Activated naive CD4-positive, alpha-beta T cell (primary cell): ENCODE measurements at places on chromosomes 5 and 9.

DNA sequence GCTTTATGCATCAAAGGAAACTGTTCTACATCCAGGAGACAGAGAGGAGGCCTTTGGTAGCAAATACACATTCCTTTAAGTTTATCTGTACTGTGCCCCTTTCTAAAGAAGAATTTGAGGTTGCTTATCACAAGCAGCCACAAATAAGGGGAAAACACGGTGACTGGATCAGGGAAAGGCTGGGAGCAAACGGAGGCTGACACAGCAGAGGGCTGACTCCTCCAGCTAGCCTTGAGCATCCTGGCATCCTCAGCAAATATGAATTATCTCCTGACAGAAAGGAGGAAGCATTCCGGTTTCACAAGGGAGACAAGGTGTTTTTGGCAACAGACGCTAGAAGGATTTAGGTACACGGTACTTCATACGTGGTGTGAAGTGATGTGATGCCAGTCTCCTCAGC, 133.5 kb downstream of the DCP2 start:
- no peak for DNase-seq

GRCh38 chr5:168842571-168843205, 263.5 kb upstream of the PANK3 start:
- no peak for DNase-seq

DNA sequence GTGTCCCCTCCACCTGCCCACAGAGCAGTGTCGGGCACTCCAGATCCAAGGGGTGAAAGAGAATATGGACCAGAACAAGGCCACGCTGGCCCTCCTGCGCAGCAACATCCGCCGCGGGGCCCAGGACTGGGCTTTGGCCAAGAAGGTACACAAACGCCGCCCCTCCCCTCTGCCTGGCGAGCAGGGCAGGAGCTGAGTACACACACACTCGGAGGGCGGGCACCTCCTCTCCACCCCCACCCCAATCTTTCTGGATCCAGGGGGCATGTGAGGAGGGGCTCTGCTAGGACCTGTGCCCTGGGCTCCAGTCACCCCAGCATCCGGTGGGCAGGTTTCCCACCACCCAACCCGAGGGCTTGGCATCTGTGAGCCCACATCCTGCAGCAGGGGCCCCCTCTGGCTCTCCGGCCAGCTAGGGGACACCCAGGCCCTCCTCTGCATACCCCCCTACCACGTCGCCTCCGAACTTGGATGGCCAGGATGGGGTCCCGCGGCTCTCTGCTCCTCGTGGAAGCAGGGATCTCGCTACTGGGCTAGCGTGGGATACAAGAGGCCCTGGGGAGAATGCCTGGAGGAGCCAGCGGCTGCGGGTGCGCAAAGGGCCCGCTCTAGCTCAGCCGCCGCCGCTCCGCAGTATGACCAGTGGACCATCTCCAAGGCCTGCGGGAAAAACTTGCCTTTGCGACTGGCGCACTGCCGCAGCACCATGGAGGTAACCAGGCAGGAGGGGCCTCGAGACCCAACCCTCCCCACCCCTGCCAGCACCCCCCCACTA, 3.1 kb downstream of the CCDC183 start:
- DNase-seq, result no peak

- DNase-seq, result no peak
These were observed 20.4 kb upstream of the PRUNE2 start for GRCh38 chr9:76926324-76926741.

GRCh38 chr9:4318741-4319140, 18.9 kb upstream of the GLIS3 start:
- no peak for DNase-seq

DNA sequence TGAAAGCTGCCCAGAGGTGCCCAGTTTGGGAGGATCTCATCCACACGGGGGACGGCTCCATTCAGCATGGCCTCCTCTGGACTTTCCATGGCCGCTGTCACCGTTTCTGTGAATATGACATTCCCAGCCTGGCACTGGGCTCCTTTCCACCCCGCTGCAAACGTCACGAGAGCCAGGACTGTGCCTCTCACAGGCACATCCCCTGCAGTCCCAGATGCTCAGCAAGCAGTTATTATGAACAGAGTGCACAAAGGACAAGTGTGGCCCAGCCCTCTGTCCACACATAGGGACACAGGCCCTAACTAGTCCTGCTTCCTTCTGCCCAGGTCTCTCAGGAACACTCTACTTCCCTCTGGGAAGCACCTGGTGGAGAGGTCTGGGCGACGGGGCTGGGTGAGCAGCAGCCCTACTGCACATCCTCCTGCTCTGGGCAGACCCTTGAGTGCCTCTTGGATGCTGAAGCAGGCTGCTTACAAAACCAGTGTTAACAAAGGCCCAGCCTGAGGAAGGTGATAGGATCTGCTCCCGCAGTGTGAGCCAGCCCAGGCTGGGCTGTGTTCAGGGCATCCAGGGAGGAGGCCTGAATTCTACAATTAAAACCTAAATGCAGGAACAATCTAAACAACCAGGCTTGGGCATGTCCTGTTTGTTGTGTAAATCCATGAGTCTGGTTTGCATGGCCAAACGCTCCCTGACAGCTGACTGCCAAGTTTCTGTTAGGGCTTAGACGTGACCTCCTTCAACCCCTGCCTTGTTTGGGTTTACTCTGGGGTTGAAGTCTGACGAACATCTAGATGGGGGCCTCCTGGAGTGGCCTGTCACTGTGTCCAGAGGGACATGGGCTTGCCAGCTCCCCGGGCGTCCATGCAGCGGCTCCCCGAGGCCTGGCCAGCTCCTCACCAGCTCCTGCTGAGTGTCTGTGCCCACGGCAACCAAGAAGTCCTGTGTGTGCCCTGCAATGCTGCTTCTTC, 269.8 kb downstream of the GADD45G start:
- DNase-seq, result no peak

- DNase-seq, result no peak
These were observed 881 bp downstream of the TNFAIP8 start for GRCh38 chr5:119356612-119357188.

- no peak for DNase-seq
These were observed 157.0 kb downstream of the C9orf152 start for GRCh38 chr9:110050925-110051355.

DNA sequence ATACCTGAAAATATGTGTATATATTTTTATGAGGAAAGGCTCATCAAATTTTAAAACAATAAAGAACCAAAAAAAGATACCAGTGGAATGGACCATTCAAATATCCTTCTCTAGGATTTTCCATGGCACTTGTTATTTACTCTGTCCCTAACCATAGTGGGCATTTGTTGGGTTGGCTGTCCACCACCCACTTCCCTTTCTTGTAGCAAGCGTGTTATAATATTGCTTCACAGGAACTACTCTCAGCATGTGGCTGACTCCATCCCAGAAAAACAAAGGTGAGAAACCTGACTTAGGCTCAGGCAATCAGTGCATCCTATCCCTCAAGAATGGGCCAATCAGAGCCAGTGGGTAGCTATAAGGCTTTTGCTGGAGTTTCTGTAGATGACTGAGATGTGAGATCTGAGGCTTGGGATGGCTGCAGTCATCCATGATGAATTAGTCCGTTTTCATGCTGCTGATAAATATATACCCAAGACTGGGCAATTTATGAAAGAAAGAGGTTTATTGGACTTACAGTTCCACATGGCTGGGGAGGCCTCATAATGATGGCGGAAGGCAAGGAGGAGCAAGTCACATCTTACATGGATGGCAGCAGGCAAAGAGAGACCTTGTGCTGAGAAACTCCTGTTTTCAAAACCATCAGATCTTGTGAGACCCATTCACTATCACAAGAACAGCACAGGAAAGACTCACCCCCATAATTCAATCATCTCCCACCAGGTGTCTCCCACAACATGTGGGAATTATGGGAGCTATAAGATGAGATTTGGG, 17.2 kb downstream of the C5orf63 start:
- no peak for DNase-seq

- DNase-seq, result no peak
These were observed 55.3 kb downstream of the ZNF622 start for GRCh38 chr5:16410338-16410737.

GRCh38 chr5:121285801-121286521, 565.7 kb upstream of the FTMT start:
- no peak for DNase-seq

DNA sequence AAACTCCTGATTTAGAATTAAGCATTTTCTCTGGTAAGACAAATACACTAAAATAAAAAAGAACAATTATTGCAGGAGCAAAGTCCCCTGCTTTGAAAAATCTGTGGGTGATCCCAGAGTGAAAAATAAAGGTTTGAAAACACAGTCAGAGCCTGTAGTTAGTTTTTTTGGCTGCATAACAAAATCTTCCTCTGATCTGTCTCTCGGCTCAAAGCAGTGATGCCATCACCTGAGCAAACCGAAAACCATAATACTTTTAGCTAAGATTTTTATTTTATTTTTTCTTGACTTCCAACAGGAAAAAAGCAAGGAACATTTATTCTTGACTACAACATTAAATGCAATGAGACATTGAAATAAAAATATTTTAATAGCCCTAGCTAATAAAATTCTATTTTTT, 1.2 kb downstream of the CDH18 start:
- no peak for DNase-seq

DNA sequence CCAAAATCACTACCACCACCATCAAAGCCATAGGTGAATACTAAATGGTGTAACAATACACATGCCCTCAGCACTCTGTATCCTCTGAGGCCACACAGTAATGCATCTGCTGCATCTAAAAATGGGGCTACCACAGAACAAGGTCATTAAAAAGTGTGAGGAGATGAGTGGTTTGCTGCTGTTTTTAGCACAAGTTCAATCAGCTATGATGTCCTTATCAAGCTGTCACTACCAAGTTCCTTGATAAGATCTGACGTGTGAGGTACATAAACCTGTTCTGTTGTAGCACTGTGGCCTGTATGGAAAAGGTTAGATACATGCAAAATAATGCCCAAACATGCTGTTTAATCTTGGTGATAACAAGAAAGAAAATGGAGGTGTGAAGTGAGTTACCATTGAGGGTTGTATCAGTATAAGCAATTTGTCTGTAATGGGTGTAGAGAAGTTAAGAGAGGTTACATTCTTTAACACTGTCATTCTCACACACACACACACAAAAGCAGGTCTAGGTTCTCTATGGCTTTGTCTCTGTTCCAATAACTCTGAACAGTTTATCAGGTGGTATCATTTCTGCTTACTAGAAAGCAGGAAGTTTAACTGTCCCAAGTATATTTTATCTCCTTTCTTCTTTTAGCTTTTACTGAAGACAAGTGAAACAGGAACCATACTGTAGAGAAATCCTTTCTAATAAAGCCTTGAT, 252.9 kb downstream of the CWC27 start:
- no peak for DNase-seq

DNA sequence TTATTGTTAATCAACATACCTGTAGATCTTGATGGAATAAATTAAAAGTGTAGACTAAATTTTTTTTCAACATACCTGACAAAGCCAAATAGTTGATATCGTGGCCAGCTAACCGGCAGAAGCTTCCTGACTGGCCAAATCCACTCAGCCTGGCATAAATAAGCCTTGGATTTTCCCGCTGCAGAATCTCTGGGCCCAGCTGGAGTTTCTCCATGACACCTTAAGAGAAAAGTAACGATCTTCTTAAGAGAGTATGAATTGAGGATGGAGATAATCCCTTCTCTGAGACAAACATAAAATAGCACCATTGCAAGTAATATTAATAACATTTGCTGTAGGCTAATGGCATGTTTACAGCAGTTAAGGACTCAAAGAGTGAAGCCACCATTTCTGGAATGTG, 2.2 kb downstream of the AMACR start:
- no peak for DNase-seq

- DNase-seq, result no peak
These were observed 259.1 kb upstream of the DAPK1 start for GRCh38 chr9:87238545-87238944.

- DNase-seq, result no peak
These were observed 33.0 kb upstream of the HOMER1 start for GRCh38 chr5:79546782-79547428.

DNA sequence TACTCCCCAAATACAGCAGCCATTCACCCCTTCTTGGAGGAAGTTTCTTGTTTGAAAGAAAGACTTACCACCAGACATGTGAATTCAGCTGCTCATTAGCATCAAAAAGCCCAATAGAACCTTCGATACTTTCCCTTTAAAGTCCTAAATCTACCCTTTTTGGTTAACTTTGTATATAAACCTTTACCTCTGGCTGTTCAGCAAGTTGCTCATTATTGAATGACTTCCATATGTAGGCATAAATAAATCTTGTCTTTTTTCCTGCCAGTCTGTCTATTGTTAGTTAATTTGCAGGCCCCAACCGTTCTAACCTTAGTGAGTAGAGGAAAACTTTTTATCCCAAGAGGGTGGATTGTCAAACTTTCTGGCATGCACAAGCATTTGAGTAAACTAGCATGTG, 27.9 kb upstream of the FBXL17 start:
- DNase-seq, result no peak

DNA sequence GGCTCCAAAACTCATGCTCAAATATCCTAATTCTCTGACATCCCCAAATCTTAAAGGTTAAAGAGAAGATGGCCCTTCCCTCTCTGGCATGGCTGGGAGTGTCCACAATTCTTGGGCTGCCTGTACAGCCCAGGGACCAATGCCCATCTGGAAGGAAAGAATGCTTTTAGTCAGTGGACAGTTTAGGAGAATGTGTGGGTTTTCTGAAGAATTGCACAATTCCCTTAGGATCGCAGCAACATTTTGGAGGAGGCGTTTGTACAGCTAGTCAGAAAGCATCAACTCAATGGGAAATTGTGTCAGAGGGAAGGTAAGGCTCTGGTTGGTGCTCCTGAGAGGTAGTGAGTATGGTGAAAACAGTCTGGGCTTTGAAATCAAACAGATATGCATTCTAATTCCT, 15.0 kb downstream of the FAM193B start:
- no peak for DNase-seq

DNA sequence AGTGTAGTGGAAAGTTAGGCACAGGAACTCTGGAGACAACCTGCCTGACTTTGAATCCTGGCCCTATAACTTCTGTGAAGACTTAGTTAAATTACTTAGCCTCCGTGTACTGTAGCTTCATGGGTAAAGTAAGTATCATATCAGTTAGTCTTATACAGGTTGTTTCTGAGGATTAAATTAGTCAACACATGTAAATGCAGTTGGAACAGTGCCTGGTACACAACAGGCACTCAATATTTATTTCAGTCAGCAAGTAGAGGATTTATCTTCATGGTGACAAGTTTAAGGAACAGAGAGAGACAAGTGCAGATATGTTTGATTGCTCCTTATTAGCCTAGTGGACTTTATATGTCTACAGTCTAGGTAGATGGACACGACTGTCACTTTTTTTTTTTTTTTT, 2.7 kb downstream of the TSLP start:
- no peak for DNase-seq

DNA sequence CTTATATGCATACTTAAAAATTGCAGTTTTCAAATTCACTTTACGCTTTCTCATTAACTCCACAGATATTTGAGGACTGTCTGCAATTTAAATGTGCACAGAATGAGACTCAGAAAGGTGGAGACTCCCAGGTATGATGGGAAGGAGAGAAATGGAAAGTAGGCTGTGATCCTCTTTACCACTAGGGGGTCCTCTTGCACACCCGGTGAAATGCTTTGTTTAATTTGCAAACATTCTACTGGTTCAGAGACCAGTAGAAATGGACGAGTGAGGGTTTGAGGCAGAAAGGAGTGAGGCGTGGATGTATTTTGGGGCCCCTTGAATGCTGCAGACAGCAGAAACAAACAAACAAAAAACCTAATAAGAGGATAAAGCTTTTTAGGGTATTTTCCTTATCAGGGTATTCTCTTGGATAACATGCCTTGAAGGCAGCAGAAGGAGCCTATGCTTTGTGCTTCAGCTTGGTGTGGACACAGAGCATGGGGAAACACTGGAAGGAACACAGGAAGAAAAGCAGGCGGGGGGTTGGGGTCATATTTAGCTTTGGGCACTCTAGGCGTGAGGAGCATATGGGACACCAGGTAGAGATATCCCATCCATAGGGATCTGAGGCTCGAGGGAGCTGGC, 410.1 kb downstream of the DMRT2 start:
- DNase-seq, result no peak
